Left renal pelvis (tissue), 4 donors: ENCODE measurements at places on chromosomes 5 and 9.

DNA sequence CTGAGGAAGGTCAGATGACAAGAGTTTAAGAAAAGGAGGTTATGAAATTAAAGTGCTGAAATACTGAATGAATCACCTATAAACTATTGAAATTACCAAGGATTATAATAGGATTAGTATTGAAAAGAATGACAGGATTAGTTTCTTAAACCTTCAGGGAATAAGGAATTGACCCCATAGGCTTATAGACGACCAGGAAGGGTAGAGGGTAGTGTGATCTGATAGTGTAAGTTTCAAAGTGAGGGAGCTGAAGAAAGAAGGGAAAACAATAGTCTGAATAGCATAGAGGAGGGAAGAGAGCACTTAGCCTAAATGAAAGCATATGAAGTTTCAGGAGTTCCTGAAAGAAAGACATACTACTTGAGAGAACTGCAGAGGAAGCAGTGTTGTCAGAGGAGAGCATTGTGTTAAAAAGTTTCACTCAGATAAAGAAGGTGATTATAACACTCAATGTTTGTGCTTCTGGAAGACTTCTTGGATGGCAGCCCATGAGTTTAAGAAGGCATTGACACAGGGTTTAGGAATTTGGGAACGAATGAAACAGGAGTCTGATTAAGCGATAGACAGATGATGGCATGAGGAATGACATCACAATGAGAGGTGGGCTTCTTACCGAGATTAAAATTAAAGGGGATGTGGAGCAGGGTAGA, 557.9 kb upstream of the GRAMD2B start:
- no peak for DNase-seq

DNA sequence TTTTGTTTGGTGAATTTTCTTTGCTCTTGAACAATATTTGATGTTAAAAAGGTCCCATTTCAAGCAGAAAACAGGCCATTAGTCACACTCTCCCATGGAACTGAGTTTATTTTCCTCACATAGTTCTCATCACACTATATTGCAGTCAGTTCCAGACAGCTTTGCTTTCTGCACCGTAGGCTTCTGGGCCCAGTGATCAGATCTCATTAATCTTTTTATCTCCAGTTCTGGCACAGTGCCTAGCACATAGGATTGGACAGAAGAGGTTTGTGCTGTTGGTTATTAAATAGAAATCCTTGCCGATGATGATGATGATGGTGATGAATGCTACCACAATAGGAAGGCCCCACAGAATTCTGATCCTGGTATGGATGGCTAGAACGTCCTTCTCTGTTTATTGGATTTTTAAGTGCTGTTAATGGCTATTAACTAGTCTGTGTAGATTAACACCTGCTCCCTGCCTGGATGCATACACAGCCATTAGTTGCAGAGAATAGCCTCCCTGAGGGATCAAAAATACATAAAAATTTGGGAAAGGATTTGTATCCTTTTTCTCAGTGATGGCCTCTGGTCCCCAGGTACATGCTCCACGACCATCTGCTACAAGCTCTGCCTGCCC, 52.0 kb upstream of the NTRK2 start:
- DNase-seq = no peak

DNA sequence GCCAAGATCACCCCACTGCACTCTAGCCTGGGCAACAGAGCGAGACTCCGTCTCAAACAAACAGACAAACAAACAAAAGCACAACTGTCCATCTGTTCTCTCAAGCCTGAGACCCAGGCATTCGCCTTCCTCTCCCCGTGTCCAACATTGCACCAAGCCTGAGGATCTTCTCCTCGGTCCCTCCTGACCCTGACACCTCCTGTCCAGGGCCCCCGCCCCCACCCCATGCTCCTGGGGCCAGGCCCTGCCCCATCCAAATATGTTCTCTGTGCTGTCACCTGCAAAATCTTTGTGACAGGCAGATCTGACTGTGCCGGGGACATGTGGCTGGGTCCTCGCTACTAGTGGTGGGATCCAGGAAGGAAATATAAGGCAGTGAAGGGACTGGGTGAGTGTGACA, 33.4 kb upstream of the UNC5A start:
- DNase-seq = no peak

DNA sequence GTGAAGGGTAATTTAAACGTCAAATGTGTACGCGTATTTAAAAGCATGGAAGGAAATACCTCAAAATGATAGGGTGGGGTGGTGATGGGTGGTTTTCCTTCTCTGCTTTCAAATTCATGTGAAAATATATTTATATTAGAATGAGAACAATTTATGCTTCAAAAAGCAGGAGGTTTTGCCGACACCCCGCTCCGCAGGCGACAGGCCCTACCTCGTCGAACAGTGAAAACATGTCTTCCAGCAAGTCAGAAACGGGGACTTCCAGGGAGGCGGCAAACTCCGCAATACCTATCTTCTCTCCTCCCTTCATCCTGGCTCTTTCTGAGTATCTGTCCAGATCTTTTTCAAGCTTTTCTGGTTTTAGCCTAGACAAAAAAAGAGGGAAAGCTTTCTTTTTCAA, 28.5 kb upstream of the SLC6A3 start:
- DNase-seq = no peak

GRCh38 chr9:27925815-27926214, 352.5 kb upstream of the C9orf72 start:
- no peak for DNase-seq

DNA sequence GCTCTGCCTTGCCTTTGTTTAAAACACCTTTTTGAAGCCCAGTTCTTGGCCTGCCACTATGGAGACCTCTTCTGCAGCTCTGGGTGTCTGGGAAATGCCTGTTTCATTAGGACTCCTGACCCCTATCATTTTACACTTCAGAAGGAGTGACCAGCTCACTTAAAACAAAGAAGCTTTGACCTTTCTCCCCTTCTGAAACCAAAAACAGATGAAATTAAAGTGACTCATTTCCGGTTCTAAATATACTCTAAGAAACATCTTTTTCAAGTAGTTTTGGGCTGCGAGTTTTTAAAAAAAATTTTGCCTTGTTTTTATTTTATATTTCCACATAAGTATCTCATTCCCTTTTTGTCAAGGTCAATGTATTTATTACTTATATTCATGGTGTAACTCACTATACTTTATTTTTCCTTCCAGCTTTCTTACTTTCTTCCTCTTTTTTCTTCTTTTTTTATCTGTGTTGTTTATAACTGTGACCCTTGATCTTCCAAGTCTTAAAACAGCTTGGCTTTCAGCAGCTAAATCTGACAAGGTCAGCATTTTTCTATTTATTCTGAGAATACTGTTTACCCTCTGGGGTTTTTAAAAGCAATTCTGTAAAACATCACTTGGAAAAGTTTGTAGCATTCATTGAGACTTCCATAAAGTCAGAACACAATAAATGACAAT, 672.9 kb downstream of the NR2F1-AS1 start:
- no peak for DNase-seq

DNA sequence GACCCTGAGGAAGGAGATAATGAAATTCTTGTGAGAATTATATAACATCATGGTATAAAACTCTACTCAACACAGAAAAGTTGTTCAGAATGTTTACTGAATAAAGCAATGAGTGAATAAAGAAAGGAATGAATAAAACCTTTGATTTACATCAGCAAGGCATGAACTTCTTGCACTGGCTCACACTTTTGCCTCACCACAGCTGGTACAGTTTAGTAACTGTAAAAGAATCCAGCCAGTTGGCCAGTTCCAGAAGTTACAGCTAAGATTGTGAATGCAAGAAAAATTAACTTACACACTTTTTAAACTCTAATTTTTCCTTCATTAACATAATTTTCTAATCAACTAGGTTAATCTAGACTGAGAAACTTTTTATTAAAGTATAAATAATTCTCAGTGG, 490.9 kb downstream of the NFIB start:
- DNase-seq = no peak

DNA sequence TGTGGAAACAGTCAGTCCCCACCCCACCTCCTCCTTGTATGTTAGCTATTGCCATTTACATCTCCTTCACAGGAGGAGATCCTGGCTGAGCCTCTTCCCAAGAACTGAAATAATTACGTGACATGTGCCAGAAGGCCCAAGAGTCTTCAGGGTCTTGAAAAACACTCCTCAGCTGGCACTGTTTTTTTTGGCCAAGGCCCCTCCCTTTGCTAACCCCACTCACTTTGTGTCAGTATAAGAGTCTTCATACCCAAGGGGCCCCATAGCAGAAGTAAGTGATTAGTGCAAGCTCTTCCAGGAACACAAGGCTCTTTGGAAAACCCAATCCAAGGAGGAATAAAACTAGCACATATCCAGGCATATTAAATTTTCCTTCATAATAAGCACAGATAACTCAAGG, 5.7 kb upstream of the LARP1 start:
- DNase-seq = no peak

GRCh38 chr5:126947146-126948010, 83.0 kb downstream of the MARCHF3 start:
- DNase-seq = no peak

DNA sequence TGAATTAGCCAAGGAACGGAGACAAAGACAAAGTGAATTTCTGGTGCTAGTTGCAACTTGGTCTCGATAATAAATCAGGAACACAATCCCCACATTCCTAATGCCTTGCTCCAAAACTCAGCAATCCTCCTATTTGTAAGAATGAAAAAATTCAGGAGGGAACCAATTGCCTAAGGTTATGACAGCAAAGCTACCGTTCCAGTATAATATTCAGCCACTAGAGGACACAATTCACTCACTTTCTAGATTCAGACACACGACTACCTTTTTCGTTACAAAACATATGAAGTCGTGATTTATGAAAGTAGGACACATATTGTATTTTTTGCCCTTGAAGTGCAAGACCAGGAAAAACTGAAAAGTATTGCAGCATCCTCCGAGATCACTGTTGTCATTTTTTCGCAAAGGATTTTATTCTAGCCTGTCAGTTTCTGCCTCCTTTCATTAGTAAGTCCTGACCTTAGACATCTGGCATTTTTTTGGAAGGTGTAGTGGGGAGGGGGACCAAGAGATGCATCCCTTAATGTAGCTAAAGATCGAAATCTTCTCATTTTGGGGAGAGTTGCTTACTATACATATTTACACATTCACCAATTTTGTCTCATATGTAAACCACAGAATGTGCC, 133.1 kb downstream of the DOCK8 start:
- no peak for DNase-seq

DNA sequence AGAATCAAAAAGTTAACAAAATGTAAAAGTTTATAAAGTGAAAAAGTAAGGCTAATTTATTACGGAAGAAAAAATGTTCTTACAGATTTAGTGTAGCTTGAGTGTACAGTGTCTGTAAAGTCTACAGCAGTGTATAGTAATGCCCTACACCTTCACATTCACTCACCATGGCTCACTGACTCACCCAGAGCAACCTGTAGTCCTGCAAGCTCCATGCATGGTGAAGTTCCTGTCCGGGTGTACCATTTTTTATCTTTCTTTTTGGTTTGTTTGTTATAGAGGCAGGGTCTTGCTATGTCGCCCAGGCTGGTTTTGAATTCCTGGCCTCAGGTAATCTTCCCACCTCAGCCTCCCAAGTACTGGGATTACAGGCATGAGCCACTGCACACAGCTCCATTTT, 93.6 kb downstream of the MED27 start:
- no peak for DNase-seq

- DNase-seq = no peak
Observed at GRCh38 chr5:176882567-176882903, 16.6 kb downstream of the HK3 start.
